ENCODE measurements at places on chromosomes 1 and 21. TPM values are rescaled to one million over a fixed set of nuclear protein-coding genes. Genes with fewer than 3 reads are reported as not detected.

SFN gene
- total RNA-seq: 103 TPM

CAMSAP2 gene
- 27.6 TPM for total RNA-seq

CYP4Z1 gene
- total RNA-seq: not detected

BCAS2 gene
- 30.7 TPM for total RNA-seq

CHML gene
- total RNA-seq: 30.4 TPM

NR1I3 gene
- total RNA-seq: not detected

COL16A1 gene
- total RNA-seq: 3.8 TPM

CD247 gene
- 0.61 TPM for total RNA-seq

DENND1B gene
- 28.2 TPM for total RNA-seq

BEST4 gene
- total RNA-seq: not detected

DNA sequence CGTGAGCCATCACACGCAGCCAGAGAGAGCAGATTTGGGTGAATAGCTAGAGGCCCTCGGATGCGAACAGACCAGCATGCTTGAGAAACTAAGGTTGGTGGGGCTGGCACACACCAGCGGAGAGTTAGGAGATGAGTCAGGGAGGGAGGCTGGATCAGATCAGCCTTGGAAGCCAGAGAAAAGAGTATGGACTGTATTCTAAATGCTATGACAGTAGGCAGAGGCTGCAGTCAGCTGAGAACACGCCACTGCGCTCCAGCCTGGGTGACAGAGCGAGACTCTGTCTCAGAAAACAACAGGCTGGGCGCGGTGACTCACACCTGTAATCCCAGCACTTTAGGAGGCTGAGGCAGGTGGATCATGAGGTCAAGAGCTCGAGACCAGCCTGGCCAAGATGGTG, 4.0 kb upstream of the PLEKHM2 start:
- no peak for DNase-seq

- peak; percentile 47 for DNase-seq
These were observed 1.0 kb downstream of the KCNK1 start for GRCh38 chr1:233614743-233615521.

DNA sequence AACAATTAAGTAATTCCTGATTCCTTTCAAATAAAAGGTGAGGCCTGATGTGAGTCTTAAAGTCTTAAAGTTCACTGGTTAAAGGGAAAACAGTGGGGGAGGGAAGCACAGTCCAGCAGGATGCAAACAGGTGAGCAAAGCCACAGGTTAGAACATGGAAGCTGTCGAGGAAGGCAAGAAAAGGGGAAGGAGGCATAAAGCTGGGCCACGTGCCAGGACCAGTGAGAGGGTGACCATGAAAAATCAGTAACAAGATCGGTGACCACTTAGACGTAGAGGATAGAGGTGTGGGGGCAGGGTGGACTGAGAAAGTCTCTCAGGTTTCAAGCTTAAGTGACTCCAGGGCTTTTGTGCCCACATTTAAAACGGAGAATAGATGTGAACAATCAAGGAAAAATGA, 231.3 kb downstream of the SETD4 start:
- no peak for DNase-seq

DNA sequence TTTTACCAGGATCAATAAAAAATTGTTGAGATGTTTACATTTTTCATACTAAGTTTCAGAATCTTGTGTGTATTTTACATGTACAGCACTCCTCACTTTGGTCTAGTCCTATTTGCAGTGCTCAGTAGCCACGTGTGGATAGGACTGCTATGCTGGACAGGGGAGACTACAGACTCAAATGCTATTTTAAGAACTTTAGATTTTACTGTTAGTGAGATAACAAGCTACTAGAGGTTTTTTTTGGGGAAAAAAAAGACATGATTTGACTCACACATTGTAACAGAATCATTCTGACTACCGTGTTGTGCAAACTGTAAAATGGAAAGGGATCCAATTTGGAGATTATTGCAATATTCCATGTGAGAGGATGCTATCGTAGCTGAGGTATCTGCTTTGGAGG, 418.9 kb upstream of the PRMT6 start:
- no peak for DNase-seq

- DNase-seq: no peak
These were observed 18.4 kb upstream of the FRRS1 start for GRCh38 chr1:99784809-99785255.

GRCh38 chr1:16644193-16644481, 22.6 kb downstream of the RNU1-3 start:
- DNase-seq: no peak

- no peak for DNase-seq
These were observed 127.6 kb downstream of the CNIH3 start for GRCh38 chr1:224743608-224744164.

GRCh38 chr1:240906477-240906876, 294.5 kb upstream of the GREM2 start:
- peak; percentile 12 for DNase-seq

DNA sequence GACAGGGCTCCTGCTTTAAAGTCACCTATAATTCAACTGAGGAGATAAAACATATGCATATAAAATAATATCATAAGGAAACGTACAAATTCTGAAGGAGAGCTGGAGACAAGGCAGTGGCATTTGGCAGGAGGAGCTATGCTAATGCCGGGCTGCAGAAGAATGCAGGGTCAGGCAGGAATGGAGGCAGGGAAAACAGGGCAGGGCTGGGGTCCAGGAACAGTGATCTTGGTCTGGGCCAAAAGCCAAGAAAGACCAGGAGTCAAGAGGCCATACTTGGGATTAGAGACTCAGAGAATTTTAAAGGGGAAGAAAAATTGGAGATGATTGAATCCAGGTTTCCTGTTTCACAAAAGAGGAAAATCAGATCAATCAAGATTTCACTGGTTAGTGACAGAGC, 20.0 kb upstream of the BRDT start:
- DNase-seq: peak; percentile 16

DNA sequence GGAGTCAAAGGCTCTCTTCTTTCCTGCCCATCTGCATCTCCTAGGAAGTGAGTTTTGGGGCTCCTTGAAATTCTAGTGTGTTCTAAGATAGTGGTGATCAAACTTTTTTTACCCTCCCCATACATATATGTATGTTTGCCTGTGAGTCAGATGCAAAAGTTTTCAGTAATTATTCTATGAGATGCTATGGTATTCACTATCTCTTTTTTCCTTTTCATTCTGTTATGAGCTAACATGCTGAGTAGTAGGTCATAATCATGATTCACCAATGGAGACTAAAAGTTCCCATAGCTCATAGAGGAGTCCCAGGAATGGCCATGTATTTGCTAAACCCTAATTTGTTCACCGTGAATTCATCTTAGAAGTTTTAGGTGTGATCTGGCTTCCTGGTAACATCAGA, 135.6 kb downstream of the GPR52 start:
- no peak for DNase-seq

- DNase-seq: no peak
These were observed 259.7 kb downstream of the RHOU start for GRCh38 chr1:228994676-228995594.

DNA sequence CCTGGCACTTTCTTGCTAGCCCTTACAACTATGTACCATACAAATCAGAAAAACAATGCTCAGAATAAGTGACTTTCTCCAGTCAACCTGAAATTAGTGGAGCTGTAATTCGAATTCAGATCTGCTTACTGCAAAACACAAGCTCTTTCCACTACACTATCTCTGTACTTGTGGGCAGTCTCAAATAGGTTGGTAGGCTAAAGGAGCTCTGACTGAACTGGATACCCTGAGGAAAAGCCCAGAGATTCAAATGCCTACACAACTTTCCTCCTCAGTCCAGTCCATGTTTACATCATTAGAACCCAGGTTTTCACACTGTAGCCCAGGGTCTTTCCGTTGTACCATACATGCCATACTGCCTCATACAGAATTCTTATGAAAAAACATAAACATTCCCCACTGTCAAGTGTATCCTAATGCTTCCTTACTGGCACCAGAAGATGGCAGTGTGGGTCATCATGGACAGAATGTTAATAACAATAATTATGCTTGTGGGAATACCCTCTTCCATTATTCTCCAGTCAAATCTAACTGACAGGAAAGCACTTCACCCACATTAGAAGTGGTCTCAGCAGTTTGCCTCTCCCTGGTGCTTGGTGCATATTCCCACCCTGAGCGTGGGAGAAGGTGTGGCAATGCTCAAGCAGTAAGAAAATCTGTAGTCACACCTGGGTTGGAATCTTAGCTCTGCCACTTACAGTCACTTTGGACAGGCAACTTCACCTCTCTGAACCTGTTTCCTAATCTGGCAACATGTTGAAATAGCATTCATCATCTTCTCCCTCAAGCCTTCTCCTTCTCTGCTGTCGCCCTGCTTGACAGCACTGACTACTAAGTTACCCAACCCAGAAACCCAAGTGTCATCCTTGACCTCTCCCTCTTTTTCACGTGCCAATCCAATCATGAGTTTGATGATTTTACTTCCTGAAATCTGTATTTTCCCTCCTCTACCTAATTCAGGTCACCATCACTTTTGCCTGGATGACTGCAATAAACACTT, 14.4 kb upstream of the ZFYVE9 start:
- peak; percentile 47 for DNase-seq

DNA sequence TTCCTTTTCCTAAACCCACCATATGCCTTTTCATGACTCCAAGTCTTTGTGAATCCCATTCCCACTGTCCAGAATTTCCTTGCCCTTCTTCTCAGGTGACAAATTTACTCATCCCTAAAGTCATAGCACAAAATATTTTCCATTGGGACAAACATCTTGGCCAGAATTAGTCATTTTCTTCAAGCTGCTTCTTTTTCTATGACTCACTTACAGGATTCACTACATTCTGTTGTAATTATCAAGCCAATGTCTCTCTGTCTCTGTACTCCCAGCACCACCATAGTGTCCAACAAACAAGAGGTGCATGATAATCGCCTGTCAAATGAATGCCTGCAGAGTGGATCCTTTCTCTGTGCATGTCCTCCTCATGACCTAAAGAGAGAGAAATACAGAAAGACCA, 37.8 kb downstream of the SGIP1 start:
- DNase-seq: no peak

DNA sequence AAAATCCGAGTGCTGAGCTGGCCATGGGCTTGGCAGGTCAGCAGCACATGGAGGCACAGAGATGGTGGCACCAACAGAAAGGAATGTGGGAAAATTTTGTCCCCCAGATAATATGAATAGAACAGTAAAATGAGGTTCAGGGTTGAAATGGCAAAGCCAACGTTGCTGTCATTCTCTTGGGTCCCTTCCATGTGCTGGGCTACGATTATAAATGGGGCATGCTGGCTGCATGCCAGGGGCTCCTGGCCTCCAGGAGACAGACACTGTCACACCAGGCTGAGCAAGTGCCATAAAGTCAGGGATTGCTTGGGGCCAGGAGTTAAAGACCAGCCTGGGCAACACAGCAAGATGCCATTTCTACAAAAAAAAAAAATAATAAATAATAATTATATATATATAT, 77.1 kb downstream of the TOMM20 start:
- DNase-seq: no peak

GRCh38 chr1:164380893-164381292, 178.1 kb upstream of the PBX1 start:
- DNase-seq: no peak

- no peak for DNase-seq
These were observed 139.9 kb downstream of the GALNT2 start for GRCh38 chr1:230206976-230207375.

DNA sequence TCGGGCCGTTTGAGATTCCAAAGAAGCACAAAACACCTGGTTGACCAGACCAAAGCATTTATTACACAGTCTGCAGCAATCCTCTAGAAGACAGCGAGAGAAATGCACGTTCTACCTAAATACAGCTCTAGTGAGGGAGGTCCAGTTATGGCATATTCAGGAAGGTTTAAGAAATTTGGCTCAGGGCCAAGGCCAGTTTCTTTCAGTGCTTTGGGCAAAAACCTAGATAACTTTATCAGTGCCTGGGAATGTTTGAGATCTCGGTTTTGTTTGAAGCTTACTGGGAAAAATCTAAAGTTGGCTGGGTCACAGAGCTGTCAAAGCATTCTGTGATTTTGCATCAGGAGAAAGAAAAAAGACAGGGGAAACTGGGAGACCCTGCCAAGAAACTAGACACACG, 514.0 kb upstream of the TMPRSS15 start:
- no peak for DNase-seq

DNA sequence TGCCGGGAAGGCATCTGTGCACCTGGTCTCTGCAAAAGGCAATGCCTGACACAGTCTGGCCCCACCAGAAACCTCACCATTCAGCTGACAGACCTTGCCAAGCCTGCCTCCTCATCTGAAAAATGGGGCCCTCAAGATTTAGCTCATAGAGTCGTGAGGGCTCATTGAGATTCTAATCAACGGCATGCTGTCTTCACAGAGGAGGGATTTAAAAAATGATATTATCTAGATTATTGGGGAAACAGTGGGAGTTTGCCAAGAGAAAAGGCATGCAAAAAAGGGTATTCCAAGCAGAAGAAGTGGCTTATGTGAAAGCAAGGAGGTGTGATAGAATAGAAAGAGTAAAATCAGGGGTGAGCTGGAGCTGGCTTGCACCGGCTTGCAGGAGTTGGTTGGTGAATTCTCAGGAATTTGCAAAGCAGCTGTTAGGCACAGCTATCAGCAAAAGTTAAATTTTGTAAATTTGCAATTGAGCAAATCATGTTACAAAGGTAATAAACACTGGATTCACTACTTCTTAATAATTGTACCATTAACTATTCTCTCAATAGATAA, 91.7 kb upstream of the WNT4 start:
- no peak for DNase-seq

DNA sequence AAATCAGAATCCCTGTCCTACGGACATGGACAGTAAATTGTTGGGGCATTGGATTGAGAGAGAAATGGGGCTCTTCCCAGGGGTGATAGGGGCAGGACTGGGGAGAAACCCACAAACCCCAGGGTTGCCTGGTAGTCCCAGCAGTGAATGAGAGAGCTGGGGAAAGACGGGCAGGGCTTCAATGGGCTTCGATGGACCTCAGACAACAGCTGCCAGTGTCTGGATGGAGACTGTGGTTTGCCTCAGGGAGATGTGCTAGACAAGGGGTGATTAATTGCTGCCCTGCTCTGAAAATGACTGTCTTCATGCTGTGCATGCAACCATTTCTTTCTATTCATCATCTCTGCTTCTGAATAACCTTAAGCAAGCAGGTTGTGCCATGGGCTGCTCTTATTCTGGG, 7.4 kb downstream of the GPR25 start:
- no peak for DNase-seq

DNA sequence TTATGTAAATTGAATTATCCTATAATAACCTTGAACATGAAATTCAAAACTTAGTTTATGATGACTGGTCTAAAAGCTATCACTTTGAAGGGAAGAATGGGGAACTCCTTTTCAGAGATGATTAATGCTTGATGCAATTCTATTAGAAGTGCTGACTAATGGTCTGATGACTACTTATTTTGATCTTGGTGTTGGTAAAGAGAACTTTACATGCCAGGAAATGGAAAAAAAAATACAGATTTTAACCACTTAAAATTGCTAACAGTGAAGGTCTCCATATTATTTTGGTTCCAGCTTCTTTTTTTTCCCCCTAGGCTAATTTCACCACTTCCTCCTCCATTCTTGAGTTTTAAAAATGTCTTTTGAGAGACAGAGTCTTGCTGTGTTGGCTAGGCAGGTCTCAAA, 22.9 kb downstream of the S1PR1 start:
- DNase-seq: no peak

DNA sequence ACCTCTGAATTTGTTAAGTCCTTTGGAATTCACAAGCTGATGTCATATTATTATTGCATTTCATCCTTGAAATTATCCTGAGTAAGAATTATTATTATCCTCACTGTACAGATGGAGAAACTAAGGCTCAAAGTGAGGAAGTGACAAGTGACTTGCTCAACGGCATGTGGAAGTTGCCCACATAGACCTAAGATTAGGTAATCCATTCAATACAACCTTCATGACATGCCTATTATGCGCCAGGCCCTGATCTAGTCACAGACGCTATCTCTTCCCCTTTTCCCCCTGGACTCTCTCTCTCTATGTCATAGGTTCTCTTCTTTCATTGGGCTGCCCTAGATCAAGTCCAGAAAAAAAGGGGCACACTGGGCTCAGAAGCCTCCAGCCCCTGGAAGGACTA, 84.9 kb upstream of the KCNK2 start:
- DNase-seq: no peak
